ENCODE measurements at places on chromosomes 5 and 9.

DNA sequence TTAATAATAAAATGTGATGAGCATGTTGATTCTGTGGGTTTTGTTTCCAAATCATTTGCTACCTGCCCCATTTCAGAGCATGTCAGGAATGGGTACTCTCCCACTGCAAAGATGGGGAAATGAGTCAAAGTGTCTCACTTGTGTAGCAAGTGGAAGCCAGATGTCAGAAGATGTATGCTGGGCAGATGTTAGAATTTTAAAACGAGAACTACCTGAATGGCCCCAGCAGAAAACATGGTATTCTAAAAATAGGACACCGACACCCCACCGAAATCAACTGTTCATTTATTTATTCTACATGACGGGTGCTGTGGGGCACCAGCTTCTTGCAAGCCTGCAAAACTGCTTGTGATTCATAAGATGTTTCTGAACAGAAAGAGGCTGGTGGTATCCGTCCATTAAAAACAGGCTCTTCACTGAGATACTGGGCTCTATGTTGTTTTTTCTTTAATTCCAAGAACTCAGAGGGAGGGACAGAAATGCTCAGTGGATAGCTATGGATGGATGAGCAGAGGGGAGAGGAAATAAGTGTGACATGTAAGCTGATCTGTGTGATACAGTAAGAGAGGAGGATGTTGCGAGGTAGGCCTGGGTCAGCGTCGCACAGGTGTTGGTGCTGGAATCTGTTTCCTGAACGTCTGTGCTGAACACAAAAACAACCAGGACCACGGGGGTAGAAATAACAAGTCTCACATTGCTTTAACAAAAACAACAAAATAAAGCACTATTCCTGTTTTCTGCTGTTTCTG is 157.2 kb downstream of the EFNA5 start:
- no peak for DNase-seq

DNA sequence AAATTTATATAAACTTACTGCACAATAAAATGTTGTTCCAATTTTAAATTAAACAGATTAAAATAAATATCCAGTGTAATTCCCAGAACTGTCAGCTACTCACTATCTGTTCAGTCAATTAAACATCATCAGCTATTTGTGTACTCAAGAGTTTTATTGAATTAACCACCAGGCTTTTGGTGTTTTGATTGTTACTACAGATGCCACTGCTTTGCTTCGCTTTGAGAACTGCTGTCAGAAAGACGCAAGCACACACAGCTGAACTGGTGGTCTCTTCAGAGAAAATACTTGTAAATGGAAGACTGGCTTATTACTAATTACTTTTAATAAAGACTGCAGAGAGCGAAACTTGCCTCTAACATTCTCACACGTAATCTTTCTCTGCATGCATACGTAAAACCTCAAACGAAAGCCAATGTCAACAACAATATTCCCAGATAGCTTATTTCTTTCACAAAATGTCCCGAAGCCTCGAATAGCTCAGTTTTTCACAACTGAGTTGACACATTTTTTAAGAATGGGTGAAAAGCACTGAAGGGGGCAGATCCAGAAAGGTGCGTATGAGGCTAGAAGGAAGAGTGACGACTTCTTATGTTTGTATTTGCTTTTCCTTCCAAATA is 259.6 kb upstream of the RPS23 start:
- DNase-seq = no peak

DNA sequence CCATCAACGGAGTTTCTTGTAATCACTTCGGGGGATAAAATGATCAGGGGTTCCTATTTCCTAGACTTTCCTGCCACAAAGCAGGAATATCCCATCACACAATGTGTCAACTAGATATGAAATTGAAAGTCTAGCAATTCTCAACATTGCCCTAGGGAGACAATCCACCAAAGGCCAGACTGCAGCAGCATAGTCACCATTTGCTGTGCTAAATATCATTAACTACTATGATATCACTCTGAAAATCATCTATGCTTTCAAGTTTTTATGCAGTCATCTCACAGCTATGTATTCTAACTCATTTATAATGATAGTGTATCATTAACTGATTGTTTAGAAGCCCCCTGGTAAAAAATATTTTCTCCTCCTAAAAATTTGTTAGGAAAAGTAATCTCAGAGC is 342.6 kb upstream of the CDH6 start:
- no peak for DNase-seq

GRCh38 chr9:13501018-13501417 is 221.5 kb upstream of the MPDZ start:
- DNase-seq = no peak

GRCh38 chr9:28600226-28600625 is 1026.9 kb upstream of the C9orf72 start:
- DNase-seq = no peak

DNA sequence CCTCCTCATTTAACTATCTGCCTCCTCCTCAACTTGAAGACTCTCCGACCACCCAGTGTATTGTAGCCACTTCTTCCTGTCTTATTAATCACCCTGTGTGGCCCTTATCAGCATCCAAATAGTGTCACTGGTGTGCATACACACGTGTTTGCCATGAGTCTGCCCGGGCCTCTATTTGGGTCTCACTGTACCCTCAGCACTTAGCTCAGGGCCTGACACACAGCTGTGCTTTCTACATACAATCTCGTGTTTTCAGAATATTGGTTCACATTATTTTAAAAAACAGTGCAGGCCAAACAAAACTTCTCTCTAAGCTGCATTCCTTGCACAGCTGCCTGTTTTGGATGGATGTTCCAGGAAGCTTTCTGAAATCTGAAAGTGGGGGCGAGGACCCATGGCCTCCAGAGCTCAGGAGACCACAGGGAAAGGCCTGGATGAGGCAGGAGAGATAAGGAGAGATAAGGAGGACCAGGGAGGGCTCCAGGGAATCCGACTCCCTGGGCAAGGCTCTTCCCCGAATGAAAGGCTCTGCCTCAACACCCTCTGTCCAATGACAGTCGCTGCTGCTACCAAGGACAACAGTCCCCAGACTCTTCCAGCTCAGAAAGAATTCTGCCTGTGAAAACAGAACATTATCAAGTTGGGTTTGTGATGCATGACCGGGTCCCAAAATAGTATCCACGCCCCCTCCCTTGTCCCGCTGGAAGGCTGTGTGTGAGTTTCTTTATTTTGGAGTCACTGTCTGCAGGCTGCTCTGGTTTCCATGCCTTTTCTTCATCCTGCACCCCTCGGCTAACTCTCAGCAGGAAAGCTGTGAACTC is 255.6 kb downstream of the NSG2 start:
- DNase-seq = no peak

DNA sequence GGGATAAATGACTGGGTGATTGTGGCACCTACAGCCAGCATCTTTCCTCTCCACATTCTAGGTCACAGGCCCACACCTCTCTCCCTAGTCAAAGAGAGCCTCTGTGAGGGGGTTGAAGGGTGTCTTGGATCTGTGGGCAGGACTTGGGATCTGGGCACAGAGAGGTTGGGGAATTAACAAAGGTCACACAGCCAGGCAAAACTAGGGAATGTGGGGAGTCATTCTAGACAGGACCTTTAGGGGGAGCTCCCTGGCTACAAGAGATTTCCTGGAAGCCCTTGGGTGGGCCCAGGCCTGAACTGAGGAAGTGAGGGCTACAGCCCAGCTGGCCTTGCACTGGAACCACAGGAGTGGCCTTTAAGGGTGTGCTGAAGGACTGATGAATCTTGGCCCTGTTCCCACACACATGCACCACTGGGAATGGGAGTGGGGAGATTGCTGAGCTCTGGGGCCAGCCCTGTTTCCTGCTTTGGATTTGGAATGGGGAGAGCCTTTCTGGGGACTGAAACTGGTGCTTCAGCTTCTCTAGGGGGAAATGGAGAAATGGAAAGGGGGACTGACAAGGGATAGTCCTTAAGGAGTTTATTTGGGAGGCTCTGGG is 12.4 kb upstream of the CXXC5 start:
- no peak for DNase-seq

- no peak for DNase-seq
Measured at GRCh38 chr5:54450542-54450941, 5.0 kb upstream of the HSPB3 start.

- no peak for DNase-seq
Measured at GRCh38 chr5:74200560-74200959, 440.0 kb downstream of the ENC1 start.

GRCh38 chr5:143261748-143262392 is 141.6 kb downstream of the NR3C1 start:
- DNase-seq = no peak

DNA sequence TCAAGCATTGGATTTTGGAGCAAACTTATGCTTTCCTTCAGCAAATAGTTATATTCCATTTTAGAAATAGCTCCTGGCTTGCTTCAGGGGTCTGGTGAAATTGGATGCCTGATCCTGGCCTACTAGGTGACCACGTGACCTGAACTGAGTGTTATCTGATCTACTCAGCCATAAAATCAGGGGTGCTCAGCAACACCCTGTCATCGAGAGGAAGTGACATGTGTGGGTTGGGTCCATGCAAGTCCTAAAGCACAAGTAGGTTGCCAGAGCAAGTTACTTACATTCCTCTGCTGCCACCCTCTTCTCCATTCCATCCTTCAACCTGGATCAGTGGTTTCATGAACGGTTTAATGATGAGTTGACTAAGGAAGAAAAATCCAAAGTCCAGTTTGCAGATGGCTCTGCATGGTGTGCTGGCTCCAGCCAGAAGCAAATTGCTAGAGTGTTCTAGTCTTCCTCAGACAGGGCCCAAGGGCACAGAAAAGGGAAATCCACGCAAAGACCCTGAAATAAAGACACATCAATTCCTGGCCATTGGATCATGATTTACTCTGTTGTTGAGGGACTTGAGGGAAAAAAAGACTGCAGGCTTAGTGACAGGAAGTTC is 2.8 kb upstream of the FAM193B start:
- DNase-seq = no peak

GRCh38 chr9:116233160-116233530 is 79.6 kb downstream of the PAPPA start:
- no peak for DNase-seq

- DNase-seq = no peak
Measured at GRCh38 chr9:92740446-92740961, 24.1 kb downstream of the BICD2 start.

DNA sequence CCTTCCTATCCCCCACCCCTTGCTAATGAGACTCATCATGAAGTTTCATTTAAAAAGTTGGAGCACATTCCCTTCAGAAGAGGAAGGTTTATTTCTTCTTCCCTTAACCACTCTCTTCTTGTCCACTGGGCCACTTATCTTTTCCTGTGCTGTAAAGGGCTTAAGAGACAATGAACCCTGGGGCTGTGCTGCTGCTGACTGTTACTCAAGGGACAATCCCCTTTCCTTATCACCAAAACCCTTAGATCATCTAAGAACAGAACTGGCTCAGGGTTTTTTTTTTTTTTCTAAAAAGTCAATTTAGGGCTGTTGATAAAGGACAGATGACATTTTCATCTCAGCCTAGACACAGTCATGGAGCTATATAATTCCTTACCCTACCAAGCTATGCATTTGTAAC is 29.6 kb downstream of the CAPSL start:
- no peak for DNase-seq

GRCh38 chr5:122736086-122736845 is 38.6 kb upstream of the SNX2 start:
- DNase-seq = no peak

DNA sequence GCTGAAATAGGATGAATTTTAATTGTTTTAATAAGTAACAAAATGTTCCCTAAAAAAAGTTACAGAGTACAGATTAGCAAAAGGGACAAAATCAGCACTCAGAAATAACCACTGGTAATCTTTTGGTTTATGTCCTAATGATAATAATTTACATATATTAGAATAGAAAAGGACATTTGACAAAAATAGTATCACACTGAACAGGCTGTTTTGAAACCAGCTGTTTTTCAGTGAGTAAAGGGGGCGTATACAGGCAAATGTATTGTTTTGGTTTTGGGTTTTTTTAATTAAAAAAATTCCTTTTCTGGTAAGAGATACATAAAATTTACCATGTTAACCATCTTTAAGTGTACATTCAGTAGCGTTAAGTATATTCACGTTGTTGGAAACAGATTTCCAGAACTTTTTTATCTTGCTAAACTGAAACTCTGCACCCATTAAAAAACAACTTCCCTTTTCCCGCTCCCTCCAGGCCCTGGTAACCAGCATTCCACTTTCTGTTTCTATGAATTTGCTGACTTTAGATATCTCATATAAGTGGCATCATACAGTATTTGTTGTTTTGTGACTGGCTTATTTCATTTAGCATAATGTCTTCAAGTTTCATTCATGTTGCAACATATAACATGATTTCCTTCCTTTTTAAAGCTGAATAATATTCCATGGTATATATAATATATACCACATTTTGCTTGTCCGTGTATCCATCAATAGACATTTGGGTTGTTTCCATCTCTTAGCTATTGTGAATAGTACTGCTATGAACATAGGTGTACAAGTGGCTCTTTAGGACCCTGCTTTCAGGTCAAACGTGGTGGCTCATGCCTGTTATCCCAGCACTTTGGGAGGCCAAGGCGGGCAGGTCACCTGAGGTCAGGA is 20.6 kb upstream of the LARP1 start:
- DNase-seq = no peak

DNA sequence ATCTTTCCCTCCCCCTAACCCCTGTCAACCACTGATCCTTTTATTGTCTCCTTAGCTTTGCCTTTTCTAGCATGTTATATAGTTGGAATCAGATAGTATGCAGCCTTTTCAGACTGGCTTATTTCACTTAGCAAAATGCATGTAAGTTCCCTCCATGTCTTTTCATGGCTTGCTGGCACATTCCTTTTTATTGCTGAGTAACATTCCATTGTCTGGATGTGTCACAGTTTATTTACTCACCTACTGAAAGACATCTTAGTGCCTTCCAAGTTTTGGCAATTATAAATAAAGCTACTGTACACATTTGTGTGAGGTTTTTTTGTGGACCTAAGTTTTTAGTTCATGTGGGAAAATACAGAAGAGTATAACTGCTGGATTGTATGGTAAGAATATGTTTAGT is 230.1 kb downstream of the PBX3 start:
- DNase-seq = no peak

- DNase-seq = no peak
Measured at GRCh38 chr5:176362233-176362490, 598 bp upstream of the KIAA1191 start.

- DNase-seq = no peak
Measured at GRCh38 chr5:149254506-149254905, 17.2 kb upstream of the AFAP1L1 start.

DNA sequence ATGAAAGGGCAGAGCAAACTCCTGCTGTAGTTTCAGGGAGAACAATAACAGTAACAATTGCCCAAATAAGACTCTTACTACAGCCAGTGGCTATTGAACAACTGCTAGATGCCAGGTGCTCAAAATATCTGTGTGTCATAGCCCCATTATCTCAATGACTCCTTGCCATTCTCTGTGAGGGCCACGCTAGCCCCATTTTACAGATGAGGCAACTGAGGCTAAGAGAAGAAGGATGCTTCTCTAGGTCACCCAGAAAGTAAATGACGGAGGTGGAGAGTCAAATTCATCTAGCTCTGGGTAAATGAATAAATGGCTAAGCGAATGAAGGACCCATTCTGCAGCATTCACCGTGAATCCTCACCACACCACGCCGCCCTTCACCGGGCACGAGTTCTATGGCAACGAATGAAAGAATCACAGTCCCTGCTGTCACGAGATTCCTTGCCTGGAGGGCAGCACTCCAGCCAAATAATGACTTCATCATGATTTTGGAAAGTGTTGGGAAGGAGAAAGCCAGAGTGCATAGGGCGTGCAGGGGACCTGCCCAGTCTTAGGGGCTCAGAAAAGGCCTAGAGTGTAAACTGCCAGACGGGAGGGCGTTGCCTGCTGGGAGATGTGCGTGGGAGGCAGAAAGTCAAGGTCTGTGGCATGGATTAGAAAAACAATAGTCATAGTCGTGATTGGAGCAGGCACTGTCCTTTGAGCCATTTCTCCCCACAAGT is 147.2 kb downstream of the C9orf50 start:
- DNase-seq = no peak

Data from T-helper 1 cell (primary cell).